AML-193 (cell line): ENCODE measurements at places on chromosomes 2 and 18.

GRCh38 chr2:111164078-111164477 lies 43.4 kb downstream of the BCL2L11 start:
- DNase-seq = no peak

DNA sequence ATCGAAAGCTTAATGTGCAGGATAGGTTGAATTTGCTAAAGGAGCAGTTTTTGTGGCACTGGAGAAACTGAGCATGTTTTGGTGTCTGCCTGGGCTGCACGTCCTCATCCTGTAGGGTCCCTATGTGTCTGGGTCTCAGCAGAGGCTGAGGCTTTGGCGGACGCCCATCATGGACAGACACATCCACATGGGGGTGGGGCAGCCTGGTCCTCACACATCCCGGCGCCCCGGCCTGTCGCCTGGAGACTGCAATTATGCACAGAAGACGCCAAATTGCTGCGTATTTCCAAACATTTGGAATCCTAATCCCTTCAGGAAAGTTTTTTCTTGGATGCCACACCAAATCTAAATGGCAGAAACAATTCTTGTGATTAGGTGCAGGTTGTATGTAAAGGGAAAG lies 128.2 kb upstream of the TWIST2 start:
- no peak for DNase-seq

DNA sequence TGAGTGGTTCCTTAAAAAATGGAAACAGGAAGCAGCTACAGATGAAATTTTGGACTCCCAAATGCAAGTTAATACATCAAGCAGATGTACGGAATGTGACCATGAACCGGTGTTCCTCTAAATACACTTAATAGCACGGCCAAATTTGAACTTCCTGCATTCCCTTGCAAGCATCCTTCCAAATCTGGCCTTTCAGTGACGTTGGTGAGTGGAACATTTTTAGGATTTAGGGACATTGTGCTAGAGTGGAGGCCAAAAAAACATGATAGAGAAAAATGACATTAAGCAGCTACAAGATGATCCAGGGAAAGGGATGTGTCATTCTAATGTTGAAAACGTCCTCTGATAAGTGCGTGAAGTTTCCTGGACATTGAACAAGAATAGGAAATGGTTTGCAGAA lies 62.1 kb downstream of the CTAGE1 start:
- DNase-seq = no peak

GRCh38 chr2:158043181-158043948 lies 58.3 kb upstream of the UPP2 start:
- DNase-seq = no peak

GRCh38 chr2:62785216-62785615 lies 79.7 kb downstream of the EHBP1 start:
- DNase-seq = no peak

DNA sequence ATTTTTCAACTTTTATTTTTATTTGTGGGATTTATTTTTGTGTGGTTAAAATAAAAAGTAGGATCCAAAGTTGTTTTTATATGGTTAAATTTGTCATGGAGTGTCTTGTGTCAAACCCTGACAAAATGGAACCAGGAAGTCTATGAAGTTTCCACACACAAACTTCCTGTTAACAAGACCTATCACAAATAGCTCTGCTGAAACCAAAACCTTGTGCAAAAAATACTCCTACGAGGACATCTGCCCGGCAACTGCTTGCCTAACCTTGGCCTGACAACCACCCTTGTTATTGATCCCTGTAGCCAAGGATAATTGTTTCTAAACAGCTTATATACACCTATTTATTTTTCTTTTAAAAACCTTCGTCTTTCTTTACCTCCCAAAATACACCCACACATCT lies 389.6 kb downstream of the TRIB2 start:
- DNase-seq = no peak

GRCh38 chr2:70041663-70042062 lies 45.6 kb upstream of the PCBP1 start:
- DNase-seq = no peak

- DNase-seq = no peak
Observed at GRCh38 chr2:37795938-37796337, 124.5 kb upstream of the CDC42EP3 start.

DNA sequence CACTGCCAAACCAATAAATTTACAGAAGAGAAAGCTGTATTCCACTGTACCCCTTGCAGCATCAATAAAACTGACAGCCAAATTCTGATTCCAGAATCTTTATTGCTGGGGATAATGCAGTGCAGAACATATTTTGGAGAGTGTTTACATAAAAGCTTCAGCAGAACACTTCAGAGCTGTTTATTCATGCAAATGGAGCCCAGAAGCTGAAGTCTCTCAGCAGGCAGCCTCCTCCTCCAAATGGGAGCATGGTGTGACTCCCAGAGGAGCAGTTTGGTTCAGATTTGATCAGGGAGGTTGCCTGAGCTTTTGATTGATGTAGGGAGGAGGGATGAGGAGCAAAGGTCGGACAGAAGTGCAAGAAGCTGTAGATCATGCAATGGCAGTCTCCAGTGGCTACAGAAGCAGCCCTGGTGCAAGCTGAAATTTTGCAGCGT lies 22.4 kb downstream of the LHCGR start:
- DNase-seq = no peak

DNA sequence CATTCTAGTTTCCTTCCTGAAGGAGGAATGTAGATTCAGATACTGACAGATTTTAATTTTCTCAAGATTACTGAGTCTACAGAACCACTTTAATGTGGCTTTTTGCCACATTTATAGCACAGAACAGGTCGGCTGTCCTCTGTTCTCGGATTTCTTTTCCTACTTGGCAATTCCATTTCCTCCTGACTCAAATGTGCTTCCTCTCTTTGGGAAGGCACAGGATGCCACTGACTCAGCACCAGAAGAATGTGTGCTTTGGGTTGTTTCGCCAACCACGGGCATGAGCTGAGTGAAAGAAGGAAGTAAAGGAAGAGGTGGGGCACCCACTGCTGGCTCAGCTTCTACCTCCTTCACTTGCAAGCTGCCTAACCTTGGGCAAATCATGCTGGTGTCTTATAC lies 970.6 kb upstream of the ACVR2A start:
- DNase-seq = no peak

DNA sequence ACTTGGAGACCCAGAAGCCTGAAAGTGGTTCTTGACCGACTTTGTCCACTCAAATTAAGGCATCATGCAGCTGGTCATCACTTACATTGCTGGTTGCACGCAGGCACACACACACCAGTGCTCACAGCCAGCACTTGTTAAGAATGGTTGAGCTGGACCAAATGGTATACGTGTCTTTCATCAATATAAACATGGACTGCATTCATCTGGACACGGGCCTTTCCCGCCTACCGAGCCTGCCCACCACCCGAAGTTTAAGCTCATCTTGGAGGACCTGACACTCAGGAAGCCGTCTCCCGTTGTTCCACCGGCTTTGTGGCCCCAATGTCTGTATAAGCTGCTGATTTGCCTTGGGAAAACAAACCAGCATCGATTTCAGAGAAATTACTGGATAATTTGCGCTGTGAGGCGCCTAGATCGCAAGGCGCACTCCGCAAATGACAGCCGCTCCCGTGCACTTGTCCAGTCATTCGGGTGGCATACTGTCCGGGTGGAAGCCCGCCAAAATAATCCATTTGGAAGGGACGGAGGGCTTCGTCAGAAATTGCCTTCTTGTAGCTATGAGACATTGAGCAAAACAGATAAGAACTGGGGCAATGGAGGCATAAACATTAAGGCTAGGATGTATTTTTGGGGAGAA lies 40.1 kb upstream of the AKAIN1 start:
- peak; percentile 66 for DNase-seq

- DNase-seq = no peak
Observed at GRCh38 chr2:223283329-223283728, 231.3 kb downstream of the KCNE4 start.

- no peak for DNase-seq
Observed at GRCh38 chr2:32453242-32454062, 96.6 kb downstream of the BIRC6 start.

DNA sequence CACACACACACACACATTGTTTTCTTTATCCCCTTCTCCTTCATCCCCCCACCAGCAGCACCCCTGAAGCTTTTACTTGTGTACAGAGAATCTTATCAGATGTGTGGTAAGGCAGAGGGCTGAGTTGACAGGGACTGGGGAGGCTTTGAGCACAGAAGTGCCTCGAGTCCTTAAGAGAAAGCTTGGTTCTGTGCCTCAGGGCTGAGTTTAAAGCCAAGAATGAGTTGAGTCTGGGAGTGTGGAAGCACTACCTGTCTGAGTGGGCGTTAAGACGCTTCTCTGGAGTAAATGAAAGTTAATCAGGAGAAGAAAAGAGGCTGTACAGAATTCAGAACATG lies 2.7 kb downstream of the ID2 start:
- DNase-seq = peak; percentile 30

GRCh38 chr2:79827881-79828280 lies 315.0 kb downstream of the CTNNA2 start:
- no peak for DNase-seq

GRCh38 chr2:120298173-120298835 lies 45.7 kb downstream of the RALB start:
- no peak for DNase-seq

GRCh38 chr2:100818606-100819369 lies 1.2 kb upstream of the NPAS2 start:
- DNase-seq = no peak

DNA sequence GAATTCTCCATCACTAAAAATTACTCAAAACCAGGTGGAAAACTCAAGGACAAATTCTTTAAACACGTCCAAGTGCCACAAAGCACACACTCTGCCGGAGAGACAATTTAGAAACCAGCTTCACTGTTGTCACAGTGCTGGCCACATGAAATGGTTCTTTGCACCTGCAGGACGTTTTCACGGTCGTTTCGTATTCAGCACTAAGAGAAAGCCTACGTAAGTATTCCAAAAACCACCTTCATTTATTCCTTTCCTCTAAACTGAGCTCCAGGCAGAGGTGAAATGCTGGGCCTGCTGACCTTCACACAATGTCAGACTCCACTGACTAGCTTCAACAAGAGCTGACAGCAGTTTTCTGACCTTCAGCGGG lies 680 bp downstream of the ATP5F1A start:
- no peak for DNase-seq

- no peak for DNase-seq
Observed at GRCh38 chr2:161386228-161386824, 29.8 kb upstream of the TBR1 start.

DNA sequence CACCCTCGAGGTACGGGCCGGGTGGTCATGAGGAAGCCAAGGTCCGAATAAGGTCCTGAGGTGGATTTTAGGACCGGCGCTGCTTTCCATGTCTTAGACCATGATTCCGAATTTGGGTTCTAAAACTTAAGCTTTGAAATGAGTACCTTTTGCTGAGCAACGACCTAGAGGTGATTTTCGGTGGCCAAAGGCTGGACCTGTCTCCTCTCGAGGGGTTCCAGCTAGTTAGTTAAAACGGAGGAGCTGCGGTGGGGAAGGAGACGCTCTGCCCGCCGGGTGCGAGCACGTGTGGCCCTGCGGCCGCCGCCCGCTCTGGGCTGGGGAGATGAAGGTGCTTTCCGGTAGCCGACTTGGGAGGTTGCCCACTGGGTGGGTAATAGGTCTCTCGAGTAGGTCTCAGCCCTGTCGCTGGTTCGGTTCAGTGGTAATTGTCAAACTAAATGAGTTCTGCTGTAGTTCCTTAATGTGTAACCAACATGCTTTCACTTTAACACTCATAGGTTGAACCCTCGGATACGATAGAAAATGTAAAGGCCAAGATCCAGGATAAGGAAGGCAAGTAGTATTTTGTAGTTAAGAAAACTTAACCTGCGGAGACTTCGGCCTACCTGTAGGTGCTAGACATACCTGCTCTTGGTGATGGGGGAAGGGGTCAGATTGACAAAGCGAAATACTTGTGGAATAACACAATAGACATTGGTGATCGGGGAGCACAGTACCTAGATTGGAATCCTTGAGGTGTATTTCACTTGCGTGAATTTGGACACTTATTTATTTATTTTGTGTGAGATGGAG lies 572 bp downstream of the RPS27A start:
- DNase-seq = no peak

- DNase-seq = no peak
Observed at GRCh38 chr2:102155703-102156515, 13.4 kb downstream of the IL1R1 start.

GRCh38 chr2:153601812-153602211 lies 123.2 kb upstream of the RPRM start:
- DNase-seq = no peak

DNA sequence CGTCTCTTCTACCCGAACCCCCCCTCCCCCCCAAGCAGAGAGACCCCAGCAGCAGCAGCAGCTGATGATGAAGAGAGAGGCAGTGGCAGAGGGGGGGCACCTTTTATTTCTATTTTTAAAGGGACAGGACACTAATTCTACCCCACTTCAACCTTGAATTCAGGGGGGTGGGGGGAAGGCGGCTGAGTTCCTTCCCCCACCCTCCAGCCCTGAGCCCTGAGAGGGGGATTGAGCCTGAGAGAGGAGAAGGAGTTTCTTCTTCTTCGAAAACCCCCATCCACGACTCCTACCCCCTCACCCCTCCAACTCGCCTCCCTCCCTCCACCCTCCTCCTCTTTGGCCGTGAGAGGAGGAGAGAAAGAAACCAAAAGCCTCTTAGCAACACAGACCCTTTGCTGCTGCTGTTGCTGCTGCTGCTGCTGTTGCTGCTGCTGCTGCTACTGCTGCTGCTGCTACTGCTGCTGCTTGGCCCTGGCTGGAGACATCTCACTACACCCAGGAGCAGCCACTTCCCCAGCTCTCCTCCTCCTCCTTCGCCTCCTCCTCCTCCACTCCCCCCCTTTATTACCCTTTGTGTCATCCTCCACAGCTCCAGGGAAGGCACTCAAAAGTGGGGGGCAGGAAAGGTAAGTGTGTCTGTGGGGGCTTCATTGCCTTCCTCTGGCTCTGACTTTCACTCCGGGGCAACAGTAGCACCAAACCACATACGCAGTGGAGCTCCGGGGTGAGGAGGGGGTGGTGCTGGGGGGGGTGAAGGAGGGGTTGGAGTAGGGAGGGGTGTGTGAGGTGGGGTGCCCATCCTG lies at the start of gene MBD5:
TSS of gene MBD5 (plus strand) at position 33 of the 803 bp plus-strand sequence.
- DNase-seq = peak; percentile 5
